ENCODE measurements at places on chromosomes 2 and 18.
A peak's percentile ranks its signal among the peaks of the same experiment; 100 is the strongest.

DNA sequence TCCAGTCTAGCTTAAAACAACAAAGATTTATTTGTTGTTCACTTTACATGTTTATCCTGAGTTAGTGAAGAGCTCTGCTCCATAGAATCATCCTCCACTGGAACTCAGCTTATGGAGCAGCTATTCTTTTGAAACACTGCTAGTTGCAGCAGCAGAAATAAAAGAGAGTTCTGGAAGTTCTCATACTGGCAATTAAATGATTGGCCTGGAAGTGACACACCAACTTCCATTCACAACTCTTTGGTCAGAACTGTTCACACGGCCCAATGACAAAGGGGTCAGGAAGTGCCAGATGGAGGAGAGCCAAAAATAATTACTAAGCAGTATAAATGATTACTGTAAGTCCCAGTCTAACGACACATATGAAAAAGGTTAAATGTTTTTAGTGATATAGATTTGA is 39.1 kb downstream of the FBXO11 start:
- DNase-seq: no peak

DNA sequence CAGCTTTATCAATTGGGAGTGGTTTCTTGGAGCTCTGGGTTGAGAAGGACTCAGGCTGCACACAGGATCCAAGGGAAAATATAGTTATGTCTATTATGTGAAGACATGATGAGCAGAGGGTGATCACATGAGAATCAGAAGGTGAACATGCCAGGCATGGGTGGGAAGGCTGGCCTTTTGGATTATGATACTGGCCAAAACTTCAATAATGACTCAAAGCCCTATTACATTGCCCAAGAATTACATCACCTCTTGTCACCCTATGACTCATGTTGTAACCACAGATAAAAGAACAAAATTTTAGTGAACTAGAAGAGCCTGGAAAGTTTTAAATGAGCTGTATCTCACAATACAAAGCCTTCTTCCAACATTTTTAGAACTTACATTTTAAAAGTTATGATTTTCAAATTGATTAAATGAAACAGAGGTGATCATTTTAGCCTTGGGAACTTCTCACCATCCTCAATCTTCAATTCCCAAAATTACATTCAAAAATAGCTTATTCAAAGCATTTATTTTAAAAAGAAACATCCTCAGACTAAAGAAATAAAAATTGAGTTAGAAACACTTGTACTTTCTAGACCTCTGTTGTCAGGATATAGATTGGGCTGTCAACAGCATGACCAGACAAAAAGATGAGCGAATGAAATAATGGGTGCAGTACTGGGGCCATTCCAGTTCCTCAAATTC is 428.3 kb downstream of the MBD2 start:
- peak; percentile 85 for DNase-seq

DNA sequence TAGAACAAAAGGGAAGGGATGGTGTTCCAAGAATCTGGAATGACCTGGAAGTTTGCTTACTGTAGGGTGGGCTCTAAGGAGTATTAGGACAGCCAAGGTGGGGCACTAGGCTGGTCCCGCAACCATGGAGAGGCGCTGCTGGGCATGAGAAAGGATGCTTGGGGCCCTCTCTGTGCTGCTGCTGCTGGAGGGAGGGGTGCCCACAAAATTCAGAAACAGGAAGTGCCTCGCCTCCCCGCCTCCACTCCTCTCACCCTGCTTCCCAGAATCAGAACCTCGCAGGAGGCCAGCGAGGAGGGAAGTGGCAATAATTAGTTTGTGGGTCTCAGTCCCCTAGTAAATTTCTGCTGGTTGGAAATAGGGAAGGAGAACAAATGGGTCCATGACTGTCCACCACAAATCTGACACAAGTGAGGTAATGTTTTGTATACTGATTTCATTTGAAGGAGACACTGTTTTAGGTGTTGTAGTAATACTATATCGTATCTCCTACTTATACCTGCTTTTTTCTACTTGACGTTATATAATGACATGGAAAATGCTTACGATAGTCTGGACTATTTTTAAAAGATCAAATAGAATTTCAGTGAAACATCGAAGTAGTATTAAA is 7.9 kb upstream of the PDCL3 start:
- peak; percentile 79 for DNase-seq

DNA sequence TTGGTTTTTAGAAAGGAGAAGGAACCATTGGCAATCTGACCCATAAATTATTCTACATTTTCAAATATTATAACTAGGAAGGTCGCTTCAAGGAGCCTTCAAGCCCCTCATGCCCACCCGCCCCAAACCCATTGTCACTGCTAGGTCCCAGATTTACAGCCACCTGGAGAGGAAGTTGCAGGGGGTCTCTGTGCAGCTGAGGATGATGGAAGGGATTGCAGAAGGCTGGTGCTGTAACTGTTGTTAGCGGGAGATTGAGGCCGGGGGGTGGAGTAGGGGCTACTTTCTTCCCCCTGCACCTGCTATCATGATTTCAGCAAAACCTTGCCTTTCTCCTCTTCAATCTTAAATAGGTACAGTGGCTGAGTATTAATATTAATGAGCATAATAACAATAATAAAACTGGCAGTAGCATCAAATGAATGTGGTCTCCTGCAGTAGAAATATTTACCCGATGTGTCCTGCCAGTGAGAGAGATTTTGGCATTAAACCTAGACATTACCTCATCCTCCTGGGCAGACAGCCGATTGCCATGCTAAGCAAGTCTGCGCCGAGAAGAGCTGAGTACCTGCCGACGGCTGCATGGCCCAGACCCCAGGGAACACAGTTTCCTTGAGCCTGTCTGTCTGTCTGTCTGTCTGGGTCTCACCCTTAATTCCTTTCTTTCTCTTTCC is 225.4 kb downstream of the FAM210A start:
- no peak for DNase-seq

GRCh38 chr2:223219872-223220657 is 168.1 kb downstream of the KCNE4 start:
- DNase-seq: no peak

DNA sequence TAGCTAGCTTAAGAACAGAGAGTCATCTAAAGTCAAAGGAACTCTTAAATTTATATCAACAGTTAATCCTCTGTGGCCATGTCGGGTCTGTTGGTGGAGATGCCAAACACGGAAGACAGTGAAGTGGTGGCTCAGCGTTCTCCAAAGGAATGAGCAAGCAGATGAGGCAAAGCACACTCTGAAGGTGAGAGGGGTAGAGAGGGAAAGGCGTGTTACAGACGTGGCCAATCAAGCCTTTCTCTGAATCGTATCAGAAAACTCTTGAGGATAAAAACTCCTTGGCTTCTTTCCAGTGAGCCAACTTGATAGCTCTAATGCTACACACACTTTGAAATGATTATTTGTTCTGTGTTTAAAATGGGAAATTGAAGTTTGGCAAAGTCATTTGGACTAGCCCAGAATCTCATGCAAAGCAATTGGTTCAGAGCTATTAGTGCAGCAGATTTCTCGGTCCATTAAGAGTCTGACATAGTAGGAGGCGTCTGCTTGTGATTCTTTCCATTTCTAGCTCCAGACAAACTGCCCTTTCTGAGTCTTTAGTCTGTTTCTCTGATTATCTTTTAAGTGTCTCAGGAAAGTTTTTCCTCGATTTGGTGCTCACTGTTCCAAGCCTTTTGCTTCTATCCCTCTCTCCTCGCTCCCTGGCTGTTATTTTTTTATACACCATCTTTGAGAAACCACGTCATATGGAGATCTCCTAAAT is 57.5 kb upstream of the CPO start:
- DNase-seq: no peak

DNA sequence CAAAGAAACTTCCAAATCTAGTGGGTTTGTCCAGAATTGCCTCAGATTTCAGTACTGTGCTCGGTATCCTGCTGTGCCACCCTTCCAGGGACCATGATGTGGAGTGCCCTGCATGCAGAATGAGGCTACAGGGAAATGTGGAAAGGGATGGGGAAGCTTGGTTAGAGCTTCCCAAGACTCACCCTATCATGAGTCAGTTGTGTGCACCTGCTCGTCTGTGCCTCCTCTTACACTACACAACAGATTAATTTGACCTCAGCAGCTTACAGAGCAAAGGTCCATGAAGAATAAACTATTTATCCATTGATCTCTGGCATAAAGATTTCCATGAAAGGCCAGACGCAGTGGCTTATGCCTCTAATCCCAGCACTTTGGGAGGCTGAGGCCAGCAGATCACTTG is 21.3 kb upstream of the NCK2 start:
- DNase-seq: no peak

- DNase-seq: no peak
Observed at GRCh38 chr2:15890124-15890754, 50.1 kb upstream of the MYCN start.

GRCh38 chr2:63425079-63425416 is 163.2 kb downstream of the WDPCP start:
- DNase-seq: no peak

GRCh38 chr2:182890305-182890704 is 23.9 kb upstream of the FRZB start:
- DNase-seq: no peak

GRCh38 chr18:79882522-79883241 is 68.8 kb downstream of the SLC66A2 start:
- DNase-seq: no peak

- DNase-seq: no peak
Observed at GRCh38 chr2:212997526-212998020, 153.8 kb downstream of the IKZF2 start.

DNA sequence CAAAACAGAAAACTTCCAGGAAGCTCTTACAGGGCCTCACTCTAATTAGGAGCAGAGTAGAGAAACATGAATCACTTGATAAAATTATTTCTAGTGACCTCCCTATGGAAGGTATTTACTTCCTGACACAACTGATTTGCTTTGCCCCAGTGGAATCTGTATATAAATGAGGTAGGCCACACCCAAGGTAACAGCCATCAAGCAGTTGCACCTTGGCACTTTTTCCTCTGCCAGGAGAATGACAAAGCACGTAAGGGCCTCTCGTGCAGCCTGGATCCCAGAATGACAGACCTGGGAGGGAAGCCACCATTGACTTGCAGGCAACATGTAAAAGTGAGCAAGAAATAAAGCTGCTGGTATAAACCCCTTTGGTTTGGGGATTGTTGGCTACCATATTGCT is 620.0 kb upstream of the SLC39A10 start:
- DNase-seq: no peak

DNA sequence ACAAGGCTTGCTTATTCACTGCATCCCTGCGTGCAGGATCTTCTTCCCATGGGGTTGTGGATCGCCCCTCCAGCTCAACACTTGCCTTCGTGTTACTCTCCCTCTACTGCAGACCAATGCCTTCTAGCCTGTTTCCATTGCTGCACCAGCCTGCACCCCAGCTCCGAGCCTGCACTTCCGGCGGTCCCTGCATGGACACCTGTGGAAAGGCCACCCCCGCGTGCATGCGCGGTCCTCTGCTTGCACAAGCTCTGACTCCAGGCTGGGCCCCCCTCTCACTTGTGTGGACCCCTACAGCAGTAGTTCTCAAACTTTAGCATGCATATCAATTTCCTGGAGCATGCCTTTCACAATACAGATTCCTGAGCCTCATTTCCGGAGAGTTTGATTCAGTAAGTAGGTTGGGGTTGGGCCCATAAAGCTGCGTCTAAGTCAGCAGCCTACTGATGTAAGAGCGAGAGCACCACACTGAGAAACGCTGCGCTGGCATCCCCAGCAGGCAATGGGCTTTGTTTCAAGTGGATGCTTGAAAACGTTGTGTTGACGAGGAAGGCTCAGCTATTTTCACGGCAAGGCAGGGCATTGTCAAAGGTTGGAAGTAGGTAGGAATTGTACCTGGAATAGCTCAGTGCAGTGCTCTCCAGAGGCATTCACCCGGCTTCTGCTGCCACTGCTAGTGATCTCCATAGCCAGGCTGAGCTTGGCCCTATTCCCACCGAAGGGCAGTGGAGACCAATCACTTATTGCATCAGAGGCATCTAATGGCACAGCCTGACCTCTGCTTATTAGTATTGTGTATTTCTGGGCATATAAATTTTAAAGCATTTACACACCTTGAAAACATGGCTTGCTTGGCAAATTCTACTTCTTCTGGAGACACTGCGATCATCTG is 32.6 kb downstream of the CREG2 start:
- DNase-seq: no peak

- DNase-seq: no peak
Observed at GRCh38 chr2:57881998-57882888, 164.4 kb upstream of the VRK2 start.

GRCh38 chr2:62501069-62501468 is 4.9 kb downstream of the TMEM17 start:
- DNase-seq: no peak

- DNase-seq: no peak
Observed at GRCh38 chr2:9391961-9392720, 31.2 kb downstream of the ITGB1BP1 start.

GRCh38 chr2:122543815-122544214 is 788.4 kb downstream of the TSN start:
- DNase-seq: no peak

DNA sequence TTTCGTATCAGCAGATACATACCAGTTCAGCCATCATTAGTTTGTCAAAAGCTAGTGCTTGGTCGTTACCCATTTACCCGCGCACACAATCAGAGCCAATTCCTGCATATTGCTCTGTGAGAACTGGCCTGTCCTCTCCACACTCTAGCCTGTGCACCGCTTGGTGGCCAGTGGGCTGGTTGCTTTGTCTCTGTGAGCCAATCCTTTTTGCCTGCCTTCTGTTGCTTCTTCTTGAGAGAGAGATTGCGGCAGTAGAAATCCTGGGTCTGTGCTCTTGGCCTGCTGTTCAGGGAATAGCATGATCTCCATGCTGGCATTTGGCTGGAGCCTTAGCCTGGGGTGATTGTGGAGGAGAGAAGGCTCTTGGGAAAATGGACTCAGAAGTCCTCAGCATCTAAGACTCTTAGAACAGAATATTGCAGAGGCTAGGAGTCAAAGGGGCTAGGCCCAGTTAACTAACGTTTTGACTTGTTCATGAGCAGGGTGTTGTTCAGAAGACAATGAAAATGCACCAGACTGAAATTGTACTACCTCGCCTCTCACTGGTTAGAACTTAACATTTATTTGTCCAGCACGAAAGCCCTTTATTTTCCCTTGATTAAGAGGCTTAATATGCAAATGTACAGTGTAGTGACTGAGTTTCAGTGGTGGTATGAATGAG is 37.1 kb downstream of the MAP4K4 start:
- no peak for DNase-seq

DNA sequence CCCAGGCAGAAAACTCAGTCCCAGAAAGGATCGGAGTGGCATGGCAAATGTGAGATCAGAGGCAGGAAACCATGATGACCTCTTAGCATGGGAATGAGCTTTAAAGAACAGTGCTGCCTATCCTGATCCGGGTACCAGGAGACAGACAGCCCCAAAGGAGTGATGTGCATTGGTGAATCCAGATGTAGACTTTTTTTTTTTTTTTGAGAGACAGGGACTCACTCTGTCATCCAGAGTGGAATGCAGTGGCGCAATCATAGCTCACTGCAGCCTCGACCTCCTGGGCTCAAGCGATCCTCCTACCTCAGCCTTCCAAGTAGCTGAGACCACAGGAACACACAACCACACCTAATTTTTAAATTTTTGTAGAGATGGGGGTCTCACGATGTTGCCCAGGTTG is 122.7 kb downstream of the VAPA start:
- DNase-seq: no peak

GRCh38 chr2:98027538-98027937 is 31.8 kb upstream of the TMEM131 start:
- no peak for DNase-seq

- DNase-seq: peak; percentile 2
Observed at GRCh38 chr2:50529600-50530218, 502.2 kb downstream of the NRXN1 start.

GRCh38 chr2:9973690-9974089 is 22.2 kb downstream of the GRHL1 start:
- no peak for DNase-seq

GRCh38 chr2:239246723-239247122 is 154.1 kb downstream of the HDAC4 start:
- no peak for DNase-seq
